Iris pigment epithelial cell (primary cell): ENCODE measurements at places on chromosomes 2 and 18.

DNA sequence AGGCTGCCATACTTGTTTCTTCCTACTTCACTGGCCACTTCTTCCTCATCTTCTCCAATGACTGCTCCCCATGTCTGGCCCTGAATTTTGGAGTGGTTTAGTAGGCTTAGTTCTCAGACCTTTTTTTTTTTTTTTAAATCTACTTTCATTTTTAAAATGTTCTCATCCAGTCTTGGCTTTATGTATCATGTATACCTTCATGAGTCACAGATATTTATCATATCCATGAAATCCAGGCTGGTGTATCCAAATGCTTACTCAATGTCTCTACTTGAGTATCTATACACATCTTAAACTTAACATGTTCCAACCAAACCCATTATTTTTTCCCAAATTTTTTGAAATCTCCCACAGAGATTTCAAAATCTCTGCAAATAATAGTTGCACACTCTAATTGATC lies 26.3 kb upstream of the CFAP36 start:
- DNase-seq: peak; percentile 15

GRCh38 chr18:13581496-13582177 lies 144.7 kb downstream of the FAM210A start:
- DNase-seq: no peak

GRCh38 chr2:128622955-128623620 lies 304.4 kb upstream of the HS6ST1 start:
- DNase-seq: peak; percentile 36

DNA sequence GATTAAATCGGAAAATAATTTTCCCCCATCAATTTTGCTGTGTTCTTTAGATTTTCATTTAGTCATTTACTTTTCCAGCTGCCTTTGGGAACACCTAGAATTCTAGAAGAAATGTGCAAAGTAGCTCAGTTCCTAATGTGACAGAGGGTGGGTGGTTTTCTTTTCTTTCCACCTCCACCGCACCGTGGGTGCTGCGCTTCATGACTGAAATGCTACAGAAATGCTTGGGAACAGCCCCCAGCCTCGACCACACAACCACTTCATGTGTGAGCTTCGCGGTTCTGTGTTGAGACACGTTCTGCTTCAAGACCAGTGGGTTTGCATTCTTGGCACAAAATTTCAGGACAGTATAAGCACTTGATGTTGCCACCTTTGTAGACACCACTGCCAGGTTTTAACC lies 30.9 kb downstream of the E2F6 start:
- DNase-seq: no peak

DNA sequence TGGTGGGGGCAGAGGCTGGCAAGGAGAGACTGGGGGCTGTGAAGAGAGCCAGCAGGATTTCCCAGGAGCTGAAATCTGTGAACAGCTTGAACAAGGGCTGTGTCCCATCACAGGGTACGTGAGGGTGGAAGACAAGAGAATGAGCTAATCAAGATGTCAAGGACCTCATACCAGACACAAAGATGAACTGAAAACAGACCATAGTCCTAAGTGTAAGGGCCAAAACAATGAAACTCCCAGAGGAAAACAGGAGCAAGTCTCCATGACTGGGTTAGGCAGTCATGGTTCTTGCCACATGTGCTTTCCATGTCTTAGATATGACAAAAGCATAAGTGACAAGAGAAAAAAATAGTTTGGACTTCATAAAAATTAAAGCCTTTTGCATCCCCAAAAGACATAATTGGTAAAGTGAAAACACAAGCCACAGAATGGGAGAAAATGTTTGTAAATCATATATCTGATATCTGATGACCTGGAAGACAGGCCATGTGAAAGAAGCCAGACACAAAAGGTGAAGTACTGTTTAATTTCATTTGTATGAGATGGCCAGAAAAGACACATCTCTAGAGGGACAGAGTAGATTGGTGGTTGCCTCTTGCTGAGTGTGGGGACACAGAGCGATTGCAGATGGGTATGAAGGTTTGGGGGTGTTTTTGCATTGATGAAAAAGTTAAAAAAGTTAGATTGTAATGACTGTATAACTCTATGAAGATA lies 67.6 kb downstream of the FHOD3 start:
- no peak for DNase-seq
